ENCODE measurements at places on chromosomes 3 and 15.

GRCh38 chr3:38805765-38806386 lies 10.1 kb downstream of the SCN10A start:
- DNase-seq, result no peak

DNA sequence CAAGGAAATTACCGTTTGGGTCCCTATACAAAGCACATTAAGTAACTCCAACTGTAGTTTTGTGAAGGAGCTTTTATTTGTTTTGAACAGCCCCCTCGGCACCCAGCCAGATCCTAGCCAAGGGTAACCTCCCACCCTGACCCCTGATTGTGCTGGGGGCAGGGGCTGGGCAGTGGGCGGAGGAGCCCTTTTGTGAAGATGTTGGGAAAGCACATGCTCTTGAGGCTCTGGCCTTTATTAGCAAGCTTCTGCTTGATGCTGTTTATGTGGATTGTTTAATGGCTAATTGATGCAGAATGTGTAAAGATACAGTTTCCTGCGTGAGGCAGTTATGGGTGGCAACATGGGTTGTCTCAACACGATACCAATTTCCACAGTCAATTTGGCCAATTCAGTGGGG lies 136.5 kb downstream of the MAP2K5 start:
- DNase-seq, result no peak

DNA sequence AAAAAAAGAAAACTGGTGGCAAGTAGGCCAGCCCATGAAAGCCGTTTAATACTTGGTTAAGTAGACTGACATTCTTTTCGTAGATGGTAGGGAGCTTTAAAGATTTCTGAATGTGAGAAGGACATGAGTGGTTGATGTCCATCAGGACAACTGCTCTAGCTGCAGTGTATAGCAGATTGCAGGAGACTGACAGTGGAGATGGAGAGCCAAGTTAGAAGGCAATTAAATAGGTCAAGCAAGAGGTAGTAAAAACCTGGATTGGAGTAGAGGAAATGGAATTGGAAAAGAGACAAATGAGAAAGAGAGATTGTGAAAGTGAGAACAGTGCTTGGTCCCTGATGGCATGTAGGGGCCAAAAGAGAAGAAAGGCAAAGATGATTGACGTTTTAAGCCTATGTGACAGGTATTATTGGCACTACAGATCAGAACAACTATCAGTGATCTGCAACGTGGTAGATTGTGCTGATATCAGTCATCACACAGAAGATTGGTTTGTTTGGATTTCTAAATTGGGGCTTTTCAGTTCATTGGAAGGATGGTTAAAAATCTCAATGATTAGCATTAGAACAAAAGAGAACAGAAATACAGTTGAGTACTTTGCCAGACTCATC lies 74.0 kb downstream of the CNTN4 start:
- DNase-seq, result no peak

DNA sequence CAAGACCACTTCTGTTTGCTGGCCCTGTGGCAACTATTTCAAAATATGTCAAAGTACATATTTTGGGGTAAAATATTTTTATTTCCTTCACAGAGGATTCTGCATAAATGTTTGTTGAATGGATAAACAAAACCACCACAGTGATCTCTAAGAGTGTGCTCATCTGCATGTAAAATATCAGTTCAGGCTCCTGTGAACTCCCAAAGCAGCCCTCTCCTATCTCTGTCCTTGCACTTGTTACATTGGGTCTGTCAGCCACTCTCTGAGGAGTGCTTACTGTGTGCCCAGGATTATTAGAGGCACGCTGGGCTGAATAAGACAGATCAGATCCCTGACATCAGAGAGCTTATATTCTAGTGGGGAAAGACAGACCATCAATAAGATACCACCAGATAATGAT lies 27.1 kb downstream of the IQCH start:
- no peak for DNase-seq

DNA sequence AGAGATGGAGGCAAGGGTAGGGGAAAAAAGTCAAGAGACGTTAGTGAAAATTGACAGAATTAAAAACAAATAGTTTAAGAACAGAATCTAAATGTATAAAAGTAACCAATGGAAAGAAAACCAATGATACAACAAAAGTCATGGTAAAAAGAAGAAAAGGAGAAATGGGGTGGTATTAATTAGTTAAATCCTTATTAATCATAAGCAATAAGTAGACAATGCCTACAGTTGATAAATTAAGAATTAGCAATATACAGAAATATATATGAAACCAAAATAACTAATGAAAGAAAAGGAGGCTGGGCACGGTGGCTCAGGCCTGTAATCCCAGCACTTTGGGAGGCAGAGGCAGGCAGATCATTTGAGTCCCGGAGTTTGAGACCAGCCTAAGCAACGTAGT lies 23.8 kb downstream of the EPM2AIP1 start:
- DNase-seq, result no peak

GRCh38 chr3:159482241-159482993 lies 506.2 kb upstream of the IL12A start:
- no peak for DNase-seq

Measured in activated T-helper 1 cell treated with Interleukin-2 at 50 U/mL for 16 hours (primary cell).